ENCODE measurements at places on chromosomes 11 and 22.
A peak's percentile ranks its signal among the peaks of the same experiment; 100 is the strongest.

GRCh38 chr11:71454470-71455113, 1.6 kb downstream of the NADSYN1 start:
- DNase-seq: no peak

GRCh38 chr11:17077240-17077519, 287 bp downstream of the RPS13 start:
- DNase-seq: no peak

DNA sequence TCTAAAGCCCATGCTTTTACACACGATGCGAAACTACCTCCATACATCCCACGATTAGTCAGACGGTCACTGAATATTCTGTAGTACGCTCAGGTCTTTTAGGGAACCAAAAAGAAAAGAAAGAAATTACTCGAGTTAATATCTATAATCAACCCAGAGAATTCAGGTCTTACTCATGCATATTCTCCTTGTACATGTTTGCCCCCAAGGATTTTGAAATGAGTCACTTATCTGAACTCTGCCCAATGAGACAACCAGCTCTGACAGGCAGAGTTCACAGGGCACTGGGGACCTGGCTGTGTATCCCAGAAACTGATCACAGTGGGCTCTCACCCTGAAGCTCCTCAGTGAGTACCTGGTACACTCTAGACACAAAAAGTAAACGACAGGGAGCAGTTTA, 29.2 kb downstream of the RASSF10 start:
- DNase-seq: no peak

DNA sequence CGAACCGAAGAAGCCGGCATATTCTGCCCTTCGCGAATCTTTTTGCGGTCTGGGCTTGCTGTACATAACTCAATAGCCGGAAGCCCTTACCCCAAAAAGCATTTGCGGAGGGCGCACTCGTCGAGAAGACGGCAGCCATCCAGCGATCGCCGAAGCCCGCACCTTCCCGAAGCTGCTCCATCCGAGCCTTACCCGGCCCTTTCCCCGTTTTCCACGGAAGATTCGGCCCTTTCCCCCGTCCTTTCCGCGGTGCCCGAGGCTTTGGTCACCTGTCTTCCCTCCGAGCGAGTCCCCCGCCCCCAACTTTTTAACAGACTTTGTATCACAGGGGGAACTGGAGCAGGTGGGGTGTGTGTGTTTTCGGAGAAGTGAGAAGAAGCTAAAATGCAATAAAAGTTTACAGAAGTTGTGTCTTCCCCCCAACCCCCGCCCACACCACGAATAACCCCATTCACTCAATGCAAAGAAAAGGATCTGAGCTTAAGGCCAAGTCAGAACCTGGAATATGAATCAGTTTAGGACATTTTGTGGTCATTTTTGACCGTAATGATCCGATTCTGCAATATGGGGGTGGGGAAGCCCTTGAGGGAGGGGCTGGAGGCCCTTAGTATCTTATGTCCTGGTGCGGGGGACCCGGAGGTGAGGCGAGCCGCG, 99.0 kb upstream of the HSD17B12 start:
- no peak for DNase-seq

DNA sequence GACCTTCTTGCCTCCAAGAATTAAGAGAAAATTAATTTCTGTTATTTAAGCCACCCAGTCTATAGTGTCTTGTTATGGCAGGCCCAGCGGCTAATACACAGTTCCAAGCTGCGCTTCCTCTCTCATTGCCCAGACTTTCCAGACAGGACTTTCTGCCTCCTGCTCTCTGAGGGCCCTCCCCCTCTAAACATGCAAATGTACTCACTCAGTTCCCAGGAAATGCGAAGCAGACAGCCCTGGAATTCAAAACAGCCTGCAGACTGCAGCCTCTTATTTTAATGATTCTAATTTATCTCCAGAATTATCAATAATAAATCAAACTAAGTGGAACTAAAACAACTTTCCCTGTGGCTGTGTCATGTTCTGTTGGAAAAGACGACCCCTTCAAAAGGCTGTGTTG, 115.5 kb upstream of the ISX start:
- no peak for DNase-seq

- DNase-seq: no peak
These were observed 48.5 kb downstream of the MICAL2 start for GRCh38 chr11:12158909-12159308.

GRCh38 chr11:85685125-85685819, 723 bp downstream of the CCDC89 start:
- DNase-seq: no peak

DNA sequence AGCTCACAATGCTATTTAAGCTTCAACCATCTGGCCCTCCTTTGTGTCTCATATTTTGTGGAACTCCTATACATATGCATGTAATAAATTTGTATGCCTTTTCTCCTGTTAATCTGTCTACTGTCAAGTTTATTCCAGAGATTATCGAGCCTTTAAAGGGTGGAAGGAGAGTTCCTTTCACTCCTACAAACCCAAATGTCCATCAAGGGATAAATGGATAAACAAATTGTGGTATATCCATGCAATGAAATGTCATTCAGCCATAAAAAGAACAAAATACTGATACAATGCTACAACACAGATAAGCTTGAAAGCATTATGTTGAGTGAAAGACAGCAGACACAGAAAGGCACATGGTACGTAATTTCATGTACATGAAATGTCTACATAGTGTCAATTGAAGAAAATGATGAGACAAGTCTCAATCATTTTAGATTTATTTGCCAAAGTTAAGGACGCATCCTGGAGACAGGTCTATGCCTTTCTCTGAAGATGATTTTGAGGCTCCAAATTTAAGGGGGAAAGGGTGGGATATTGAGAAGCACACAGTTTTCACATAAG, 17.7 kb upstream of the FEZ1 start:
- no peak for DNase-seq

DNA sequence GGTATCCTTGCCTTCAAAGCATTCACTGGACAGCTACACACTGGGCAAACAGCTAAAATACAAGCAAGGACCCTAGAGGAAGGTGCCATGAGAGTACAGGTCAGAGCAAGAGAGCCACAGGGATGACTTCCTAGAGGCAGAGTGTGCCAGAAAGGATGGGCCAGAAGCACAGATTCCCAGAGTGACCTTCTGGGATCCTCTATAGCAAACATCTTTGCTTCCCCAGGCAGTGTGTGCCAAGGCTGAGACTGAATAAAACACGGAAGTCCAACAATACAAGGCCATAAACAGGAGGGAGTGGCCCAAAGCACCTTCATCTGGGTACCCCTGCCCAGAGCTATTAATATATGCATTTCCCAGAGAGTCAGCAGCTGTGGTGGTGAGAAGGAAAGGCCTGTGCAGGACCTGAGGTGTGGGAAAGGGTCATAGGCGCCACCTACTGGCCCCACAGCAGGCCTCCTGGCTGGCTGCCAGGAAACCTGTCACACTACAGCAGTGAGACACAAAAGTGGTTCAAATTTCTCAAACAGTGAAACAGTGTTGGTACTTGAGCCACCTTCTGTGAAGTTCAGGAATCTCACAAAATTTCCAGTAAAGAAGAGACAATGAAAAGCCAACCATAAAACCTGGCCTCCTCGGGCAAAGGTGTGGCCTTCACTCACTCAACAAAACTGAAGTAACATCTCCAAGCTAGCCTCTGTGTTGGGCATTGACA, 20.3 kb downstream of the CLPB start:
- peak; percentile 44 for DNase-seq

- no peak for DNase-seq
These were observed 22.3 kb upstream of the CHRM4 start for GRCh38 chr11:46413760-46414465.

DNA sequence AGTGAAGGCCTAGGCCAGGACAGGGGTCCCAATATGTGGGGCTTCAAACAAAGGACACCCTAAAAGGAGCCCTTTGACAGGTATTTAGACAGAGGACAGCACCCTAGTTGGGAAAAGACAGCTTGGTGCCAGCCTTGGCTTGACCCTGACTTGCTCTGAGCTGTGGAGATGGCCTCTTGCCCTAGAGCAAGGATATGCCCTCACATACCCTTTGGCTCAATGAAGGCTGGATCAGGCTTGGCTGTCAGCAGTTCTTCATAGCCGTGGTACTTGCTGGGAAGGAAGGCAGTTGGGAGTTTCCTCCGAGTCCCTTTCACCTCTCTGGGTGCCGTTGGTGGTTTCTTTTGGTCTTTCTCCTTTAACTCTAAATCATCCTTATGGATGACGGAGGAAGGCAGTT, 96.2 kb downstream of the RNF169 start:
- DNase-seq: no peak

DNA sequence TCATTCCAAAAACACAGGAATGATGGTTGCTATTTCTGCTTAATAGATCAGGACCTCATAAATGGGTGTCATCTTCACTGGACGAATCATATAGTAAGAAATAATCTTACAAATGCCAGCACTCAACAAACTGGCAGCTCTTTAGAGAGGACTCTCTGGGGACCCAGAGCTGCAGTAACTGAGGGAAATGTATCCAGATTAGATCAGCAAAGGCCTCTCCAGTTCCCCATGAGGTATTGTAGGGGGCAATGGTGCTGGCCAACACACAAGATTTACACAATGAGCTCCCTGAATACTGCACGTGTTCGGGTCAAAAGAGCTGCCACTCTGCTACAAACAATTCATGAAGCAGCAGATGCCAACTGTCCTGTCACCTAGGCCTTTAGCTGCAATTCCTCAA, 110.2 kb downstream of the RBFOX2 start:
- no peak for DNase-seq

GRCh38 chr11:112783945-112784322, 177.3 kb upstream of the NCAM1 start:
- DNase-seq: no peak

GRCh38 chr11:119389611-119390254, 8.2 kb upstream of the USP2 start:
- no peak for DNase-seq

DNA sequence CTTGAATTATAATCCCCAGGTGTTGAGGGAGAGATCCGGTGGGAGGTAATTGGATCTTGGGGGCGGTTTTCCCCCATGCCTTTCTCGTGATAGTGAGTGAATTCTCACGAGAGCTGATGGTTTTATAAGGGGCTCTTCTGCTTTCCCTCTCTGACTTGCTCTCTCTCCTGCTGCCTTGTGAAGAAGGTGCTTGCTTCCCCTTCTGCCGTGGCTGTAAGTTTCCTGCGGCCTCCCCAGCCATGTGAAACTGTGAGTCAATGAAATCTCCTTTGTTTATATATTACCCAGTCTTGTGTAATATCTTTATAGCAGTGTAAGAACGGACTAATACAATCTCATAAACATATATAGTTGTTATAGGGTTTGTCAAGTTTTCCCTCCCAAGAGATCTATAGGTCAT, 32.8 kb downstream of the KCNE3 start:
- DNase-seq: no peak

GRCh38 chr11:74949753-74950137, 679 bp downstream of the SPCS2 start:
- DNase-seq: no peak

All from activated CD8-positive, alpha-beta memory T cell treated with anti-CD3 and anti-CD28 coated beads for 48 hours (primary cell).